ENCODE measurements at places on chromosomes 2 and 18.

GRCh38 chr2:29192526-29192925 is 77.3 kb downstream of the CLIP4 start:
- H3K4me1 ChIP-seq: no peaks in the 10 kb centered on the region
- H3K27me3 ChIP-seq: no peaks in the 10 kb centered on the region
- H3K36me3 ChIP-seq: no peaks in the 10 kb centered on the region

GRCh38 chr2:227864161-227864756 is 7.2 kb upstream of the DAW1 start:
- no peak overlapping the region for H3K4me3 ChIP-seq
- no peak for DNase-seq
- no peaks in the 10 kb centered on the region for H3K27me3 ChIP-seq
- H3K4me1 ChIP-seq: peaks cover 31% of the 10 kb centered on the region
- no peak overlapping the region for H3K27ac ChIP-seq
- no peaks in the 10 kb centered on the region for H3K36me3 ChIP-seq

DNA sequence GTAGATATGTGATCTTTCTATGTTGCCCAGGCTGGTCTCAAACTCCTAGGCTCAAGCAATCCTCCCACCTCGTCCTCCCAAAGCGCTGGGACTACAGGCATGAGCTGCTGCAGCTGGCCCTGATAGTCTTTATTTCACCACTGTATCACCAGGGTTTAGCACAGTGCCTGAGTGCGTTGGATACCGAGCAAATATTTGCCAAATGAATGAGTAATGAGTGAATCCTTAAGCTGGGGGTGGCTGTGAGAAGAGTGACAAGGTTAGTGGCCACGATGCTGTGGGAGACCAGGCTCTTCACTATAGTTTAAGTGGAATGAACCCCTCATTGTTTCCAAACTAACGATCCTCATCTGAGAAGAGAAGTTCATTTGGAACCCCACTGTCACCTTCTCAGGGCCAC is 60.8 kb upstream of the FAM136A start:
- no peaks in the 10 kb centered on the region for H3K27me3 ChIP-seq
- H3K27ac ChIP-seq: no peak overlapping the region
- no peaks in the 10 kb centered on the region for H3K36me3 ChIP-seq

DNA sequence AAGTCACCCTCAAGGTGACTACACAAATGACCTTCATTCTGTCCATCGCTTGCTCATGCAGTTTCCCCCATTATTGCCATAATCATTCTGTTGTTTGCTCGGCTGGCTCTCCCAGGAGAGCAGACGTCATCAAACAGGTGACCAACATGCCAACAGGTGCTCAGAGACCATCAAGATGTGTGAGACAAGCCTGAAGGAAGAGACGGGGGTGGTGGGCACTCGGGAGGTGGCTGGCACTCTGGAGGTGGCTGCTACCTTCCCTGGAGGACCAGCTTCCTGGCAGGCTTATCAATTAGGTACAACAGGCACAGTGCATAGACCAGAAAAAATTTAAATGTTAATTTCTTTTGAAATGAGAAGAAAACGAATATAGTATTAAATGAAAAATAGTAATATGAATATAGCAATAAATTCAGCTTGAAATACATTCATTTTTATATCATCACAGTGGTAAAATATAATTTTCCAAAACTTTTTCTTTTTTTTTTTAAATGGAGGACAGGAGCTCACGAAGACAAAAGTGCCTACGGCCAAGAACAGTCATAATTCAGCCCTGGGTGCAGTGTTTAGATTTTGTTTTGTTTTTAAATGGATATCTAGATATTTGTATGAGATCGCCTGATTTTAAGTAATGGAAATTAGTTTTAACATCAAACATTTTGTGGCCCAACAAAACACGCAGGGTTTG is 16.9 kb upstream of the HAAO start:
- peak overlapping the region; percentile 58 for H3K4me3 ChIP-seq
- DNase-seq: no peak
- no peaks in the 10 kb centered on the region for H3K36me3 ChIP-seq
- no peaks in the 10 kb centered on the region for H3K4me1 ChIP-seq
- no peaks in the 10 kb centered on the region for H3K27me3 ChIP-seq
- peak overlapping the region; percentile 100 for H3K27ac ChIP-seq

DNA sequence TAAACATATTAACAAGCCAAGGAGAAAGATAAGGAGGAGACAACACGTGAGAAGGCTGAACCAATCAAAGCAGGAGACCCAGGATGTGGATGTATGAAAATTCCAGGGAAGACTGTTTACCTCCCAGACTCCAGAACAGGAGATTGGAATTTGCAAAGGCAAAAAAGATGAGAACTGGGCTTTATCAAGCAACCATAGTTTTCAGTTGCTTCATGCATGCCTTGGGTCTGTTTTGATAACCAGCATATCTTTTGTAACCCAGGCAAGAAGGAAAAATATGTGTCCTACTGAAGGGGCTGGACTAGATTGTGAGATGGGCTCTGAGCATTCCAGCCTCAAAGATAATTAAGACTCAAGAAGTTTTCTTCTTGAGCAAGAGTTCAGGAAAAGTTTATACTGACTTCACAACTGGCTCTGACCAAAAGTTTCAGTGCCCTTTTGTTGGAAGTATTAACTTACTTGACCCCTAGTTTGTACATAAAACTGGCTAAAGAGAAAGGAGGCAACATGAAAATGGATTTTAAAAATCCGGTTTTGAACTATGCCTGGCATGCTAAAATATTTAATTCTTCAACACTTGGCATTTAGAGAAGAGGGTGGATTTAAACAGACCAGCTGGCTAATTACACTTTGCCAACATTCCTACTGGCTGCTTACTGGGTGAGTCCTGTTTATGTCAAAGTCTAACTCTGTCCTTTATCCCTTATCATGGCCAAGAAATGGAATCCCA is 79.3 kb upstream of the CD28 start:
- H3K27me3 ChIP-seq: no peaks in the 10 kb centered on the region
- no peaks in the 10 kb centered on the region for H3K36me3 ChIP-seq
- peaks cover 12% of the 10 kb centered on the region for H3K4me1 ChIP-seq
- DNase-seq: peak; percentile 66
- peak overlapping the region; percentile 41 for H3K27ac ChIP-seq

DNA sequence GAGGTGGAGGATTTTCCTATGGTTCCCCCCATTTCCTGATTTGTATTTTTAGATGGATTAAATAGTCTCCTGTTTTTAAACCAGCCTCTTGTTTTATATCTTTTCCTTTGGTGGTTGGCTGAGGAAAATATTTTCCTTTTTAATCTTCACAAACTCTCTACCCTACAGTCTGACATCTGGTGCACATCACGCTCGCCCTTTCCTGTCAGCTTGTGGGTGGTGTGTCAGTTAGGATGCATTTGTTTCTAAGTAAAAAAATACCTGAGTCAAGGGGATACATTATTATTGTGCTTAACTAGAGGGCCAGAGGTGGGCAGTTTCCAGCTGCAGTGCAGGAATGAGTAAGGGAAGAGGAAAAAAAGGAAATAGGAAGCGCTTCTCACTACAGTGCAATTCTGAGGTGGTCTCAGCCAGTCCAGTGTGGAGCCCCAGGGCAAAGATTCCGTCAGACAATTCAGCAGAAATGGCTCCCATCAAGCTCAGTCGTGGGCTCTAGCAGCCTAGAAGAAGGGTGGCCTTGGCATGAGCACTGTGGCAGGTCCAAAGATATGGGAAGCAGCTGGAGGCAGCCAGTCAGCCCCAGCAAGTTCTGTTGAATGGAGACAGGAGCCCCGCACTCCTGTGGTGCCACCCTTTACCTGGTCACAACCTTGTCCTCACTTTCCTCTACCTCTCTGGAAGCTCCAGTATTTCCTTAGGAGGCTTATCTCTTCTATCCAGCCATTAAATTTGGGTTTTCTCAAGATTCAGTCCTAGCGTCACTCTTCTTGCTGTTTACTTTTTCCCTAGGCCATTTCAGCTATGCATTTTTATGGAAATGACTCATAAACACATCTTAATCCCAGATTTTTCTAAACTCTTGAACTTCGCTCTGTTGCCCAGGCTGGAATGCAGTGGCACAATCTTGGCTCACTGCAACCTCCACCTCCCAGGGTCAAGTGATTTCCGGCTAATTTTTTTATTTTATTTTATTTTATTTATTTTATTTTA is 18.5 kb downstream of the SFTPB start:
- no peak overlapping the region for H3K4me3 ChIP-seq
- H3K4me1 ChIP-seq: peaks cover 20% of the 10 kb centered on the region
- peak overlapping the region; percentile 62 for H3K27ac ChIP-seq

- no peak for DNase-seq
- peaks cover 17% of the 10 kb centered on the region for H3K27me3 ChIP-seq
- H3K4me3 ChIP-seq: no peak overlapping the region
- peaks cover 7% of the 10 kb centered on the region for H3K4me1 ChIP-seq
- H3K27ac ChIP-seq: no peak overlapping the region
- no peaks in the 10 kb centered on the region for H3K36me3 ChIP-seq
These were observed 74.7 kb downstream of the COPS8 start for GRCh38 chr2:237160271-237160919.

- no peaks in the 10 kb centered on the region for H3K4me1 ChIP-seq
- no peak overlapping the region for H3K4me3 ChIP-seq
- no peaks in the 10 kb centered on the region for H3K36me3 ChIP-seq
- no peak overlapping the region for H3K27ac ChIP-seq
These were observed 194.7 kb upstream of the HS6ST1 start for GRCh38 chr2:128513116-128513960.

GRCh38 chr2:109288544-109289368 is 159.8 kb downstream of the SH3RF3 start:
- peaks cover 20% of the 10 kb centered on the region for H3K4me1 ChIP-seq
- no peak for DNase-seq
- no peaks in the 10 kb centered on the region for H3K27me3 ChIP-seq
- no peak overlapping the region for H3K4me3 ChIP-seq
- H3K27ac ChIP-seq: no peak overlapping the region
- no peaks in the 10 kb centered on the region for H3K36me3 ChIP-seq

DNA sequence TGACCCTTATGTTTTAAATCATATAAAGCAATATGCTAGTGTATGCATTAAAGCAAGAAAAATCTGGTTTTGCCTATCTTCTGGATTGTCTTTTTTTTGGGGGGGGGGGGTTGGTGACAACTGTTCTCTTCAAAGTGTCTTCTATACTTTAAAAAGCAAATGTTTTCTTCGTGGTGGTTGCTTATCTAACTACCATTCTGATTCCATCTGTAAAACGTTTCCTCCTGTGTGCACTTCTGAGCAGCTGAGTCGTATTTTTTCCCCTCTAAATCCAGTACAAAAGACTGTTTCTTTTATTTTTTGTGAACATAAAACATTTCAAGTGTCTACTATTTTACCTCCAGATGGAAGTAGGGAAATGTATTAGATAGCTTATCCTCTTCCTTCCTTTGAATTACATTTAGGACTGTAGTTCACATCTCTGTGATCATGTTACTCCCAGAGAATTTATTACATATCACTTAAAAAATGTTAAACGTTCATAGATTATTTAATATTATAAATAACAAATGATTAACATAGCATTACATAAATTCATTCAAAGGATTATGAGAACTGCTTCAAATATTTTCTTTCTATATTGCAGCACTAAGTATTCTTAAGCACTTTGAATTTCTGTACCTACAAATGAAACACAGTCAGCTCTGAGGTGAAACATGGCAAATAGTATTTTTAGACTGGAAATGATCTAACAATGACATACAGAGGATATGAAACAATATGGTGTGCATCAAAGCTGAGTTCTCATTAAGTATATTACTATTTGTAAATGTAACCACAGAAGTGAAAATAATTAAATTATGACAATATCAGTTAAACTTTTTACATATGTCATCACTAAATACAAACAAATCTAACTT is 56.4 kb downstream of the SCN3A start:
- H3K27ac ChIP-seq: no peak overlapping the region
- H3K4me1 ChIP-seq: no peaks in the 10 kb centered on the region
- H3K27me3 ChIP-seq: no peaks in the 10 kb centered on the region
- no peak for DNase-seq

DNA sequence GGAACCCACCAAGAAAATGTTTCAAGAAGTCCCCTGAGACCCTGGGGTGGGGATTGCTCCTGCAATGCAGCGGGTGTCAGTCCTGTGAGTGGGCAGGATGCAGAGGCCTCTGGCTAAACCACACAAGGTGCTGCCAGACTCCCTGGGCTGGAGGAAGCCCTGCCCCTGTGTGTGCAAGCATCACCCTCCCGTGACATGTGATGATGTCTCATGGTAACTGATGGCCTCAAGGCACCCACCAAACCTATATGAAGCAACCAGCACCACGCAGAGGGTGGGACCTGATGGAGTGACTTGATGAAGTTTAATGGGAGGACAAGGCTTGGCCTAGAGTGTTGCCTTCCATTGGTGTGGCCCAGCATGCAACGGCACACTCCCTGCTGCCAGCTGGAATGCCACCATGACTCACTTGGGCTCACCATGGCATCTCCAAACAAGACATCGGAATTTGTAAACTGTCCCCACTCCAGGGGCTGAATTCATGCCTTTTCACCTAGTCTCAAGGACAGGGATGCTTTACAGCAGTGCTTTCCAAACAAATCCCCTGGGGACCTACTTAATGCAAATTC is 8.7 kb upstream of the SLC14A1 start:
- no peak overlapping the region for H3K27ac ChIP-seq
- H3K4me3 ChIP-seq: no peak overlapping the region
- H3K4me1 ChIP-seq: no peaks in the 10 kb centered on the region
- H3K36me3 ChIP-seq: no peaks in the 10 kb centered on the region
- no peaks in the 10 kb centered on the region for H3K27me3 ChIP-seq
- DNase-seq: no peak

DNA sequence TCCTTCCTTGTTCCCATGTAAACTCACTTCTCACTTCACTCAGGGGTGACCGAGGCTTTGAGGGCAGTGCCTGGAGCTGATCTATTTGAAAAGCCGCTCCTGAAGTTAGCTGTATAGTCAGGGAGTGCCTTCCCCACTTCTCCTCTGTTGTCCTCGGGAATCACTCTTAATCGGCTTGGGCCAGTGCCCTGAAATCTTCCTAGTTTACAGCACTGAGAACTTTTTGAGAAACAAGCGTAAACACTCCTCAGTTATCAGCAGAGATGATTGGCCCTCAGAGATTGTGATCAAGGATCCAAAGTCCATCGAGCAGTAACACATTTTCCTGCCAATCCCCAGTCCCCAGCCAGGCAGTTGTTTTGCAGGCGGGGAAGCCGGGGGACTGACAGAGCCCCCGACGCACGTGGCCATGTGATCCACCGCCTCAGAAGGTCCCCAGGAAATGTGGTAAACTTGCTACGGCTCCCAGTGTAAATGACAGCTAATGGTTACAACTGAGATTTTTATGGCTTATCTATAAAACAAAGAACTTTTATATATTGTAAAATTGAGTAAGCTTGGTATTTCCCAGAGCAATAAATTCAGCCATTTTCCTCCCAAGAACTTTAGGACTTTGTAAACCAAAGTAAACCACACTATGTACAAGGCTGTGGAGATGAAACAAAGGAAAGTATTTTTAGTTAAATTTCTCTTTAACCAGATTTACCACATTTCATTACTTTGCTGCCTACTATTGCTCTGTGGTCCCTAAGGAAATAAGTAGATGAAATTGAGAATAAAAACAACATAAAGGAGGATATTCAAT is 53.5 kb downstream of the C18orf63 start:
- no peaks in the 10 kb centered on the region for H3K36me3 ChIP-seq
- no peak overlapping the region for H3K4me3 ChIP-seq
- no peaks in the 10 kb centered on the region for H3K4me1 ChIP-seq
- DNase-seq: no peak

- H3K36me3 ChIP-seq: no peaks in the 10 kb centered on the region
- H3K4me3 ChIP-seq: no peak overlapping the region
- H3K27me3 ChIP-seq: no peaks in the 10 kb centered on the region
- no peak overlapping the region for H3K27ac ChIP-seq
- DNase-seq: no peak
These were observed 65.5 kb downstream of the STEAP3 start for GRCh38 chr2:119289093-119289492.
